ACHN (cell line): ENCODE measurements at places on chromosomes 4 and X.

DNA sequence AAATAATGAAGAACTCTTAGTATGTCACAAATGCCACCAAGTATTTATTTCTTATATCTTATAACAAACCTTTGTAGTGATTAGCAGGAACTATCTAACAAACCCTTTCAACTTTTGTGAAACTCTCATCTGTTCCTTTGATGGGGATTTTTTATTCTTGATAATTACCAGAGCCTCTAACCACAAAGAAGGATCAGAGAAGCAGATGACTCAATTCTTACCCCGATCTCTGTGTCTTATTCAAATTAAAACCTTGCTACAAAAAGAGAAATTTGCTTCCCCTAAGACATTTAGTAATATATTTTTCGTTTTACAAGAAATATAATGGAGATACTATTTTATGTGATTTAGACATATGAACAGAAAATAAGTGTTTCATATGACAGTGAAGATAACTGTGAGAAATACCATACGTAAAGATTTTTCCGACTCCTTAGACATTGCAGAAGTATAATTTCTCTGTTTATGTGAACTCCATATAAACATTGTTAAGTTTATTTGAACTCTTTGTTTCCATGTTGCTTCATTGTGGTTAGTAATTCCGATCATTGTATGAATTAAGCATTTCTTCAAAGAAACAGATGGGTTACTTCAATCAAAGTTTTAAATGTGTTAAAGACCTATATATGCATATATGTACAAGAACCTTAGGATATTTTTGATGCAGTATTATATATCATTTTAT is 205.4 kb downstream of the CFAP299 start:
- no peak for DNase-seq

DNA sequence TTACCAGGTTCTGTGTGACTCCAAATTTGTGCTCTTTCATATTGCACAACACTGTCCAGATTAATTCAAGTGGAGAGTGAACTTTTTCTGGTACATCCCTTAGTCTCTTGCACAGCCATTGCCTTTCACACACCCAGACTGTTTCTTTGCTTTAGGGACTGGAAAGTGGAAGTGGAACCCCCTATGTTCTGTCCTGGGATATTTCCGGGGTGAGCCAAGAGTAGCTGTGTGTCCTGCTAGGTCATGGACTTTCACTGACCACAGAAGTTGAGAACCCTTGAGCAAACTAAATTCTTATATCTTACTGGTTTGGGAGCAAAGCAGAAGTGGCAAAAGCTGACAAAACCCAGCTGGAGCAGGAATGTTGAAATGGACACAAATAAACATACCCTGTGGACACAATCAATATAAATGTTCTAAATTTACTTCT is 10.3 kb upstream of the VSIG4 start:
- DNase-seq, result no peak

GRCh38 chrX:30892591-30892990 is 3.5 kb upstream of the TAB3 start:
- no peak for DNase-seq

DNA sequence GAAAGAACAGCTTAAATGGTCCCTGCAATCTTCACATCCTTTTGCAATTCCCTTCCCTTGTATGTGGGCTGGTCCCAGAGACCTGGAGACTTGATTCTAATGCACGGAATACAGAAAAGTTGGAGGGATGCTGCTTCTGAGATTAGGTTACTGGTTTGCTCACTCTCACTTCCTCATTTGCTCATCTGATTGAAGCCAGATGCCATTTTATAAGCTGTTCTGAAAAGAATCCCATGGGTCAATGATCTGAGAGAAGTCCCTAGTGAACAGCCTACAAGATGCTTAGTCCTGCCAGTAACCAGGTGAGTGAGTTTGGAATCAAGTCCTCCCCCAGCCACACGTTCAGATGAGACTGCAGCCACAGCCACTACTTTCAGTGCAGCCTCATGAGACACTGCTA is 35.9 kb downstream of the MAGEA1 start:
- DNase-seq, result no peak

DNA sequence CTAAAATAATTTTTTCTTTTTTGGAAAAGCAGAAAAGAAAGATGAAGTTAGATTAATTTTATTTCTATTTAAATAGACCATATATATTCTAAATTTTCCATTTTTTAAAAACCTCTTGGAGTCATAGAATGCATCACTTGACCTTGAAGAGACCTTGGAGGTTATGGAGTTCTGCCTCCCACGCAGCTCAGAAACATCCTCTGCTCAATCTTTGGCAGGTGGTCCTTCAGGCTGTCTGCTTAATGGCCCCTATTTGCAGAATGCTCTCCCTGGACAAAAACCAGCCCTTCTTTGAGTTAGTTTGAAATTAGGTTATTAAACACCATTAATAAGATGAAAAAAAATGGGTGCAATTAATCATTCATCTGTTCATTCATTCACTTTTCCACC is 194.1 kb upstream of the TLL1 start:
- no peak for DNase-seq

- DNase-seq, result no peak
Observed at GRCh38 chr4:661231-661630, 12.8 kb downstream of the ATP5ME start.

DNA sequence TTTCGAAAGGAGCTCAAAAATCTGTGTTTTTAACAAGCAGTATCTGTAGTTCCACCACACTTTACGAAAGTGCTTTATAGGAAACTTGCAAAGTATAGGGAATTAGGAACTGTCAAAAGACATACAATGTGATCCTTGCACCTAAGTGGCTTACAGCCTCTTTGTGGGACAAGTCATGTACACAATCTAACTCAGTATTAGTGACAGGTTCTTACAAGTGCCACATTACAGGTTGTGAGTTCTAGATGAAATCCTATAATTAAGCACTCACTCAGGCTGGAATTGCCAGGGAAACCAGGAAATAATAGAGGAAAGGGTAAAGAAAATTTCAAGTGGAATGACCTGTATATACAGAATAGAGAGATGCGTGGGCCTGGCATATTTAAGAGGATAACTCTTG is 567.3 kb upstream of the ATOH1 start:
- DNase-seq, result no peak

- DNase-seq, result no peak
Observed at GRCh38 chr4:28918871-28919270, 1801.3 kb upstream of the PCDH7 start.

- DNase-seq, result no peak
Observed at GRCh38 chr4:123587983-123588494, 191.4 kb downstream of the SPRY1 start.

- no peak for DNase-seq
Observed at GRCh38 chr4:13641084-13641483, 13.6 kb upstream of the BOD1L1 start.

DNA sequence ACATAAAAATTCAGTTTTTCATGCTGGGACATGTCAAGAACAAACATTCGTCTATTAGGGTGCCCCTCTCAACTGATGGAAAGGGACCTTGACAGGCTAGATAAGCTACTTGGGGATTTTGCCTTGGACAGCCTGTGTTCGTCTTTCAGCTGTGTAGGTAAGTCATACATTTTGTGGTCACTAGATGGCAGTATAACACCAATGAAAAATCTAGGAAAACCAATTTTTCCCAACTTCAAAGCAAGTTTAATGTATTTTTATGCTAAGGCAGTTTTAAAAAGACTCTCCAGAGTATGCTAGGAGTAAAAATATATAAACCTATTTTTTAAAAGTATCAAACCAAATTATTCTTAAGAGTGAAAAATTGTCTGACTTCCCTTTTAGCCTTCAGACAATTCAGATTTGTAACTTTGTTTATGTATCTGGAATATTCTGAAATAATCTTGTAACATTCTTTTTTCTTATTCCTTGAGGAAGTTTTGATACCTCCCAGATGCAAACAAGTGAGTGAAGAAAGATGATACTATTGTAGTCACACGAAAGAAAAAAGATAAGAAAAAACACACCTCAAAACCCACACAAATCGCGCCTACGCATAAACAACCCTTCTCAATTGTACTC is 158.3 kb downstream of the CPE start:
- peak; percentile 40 for DNase-seq

- DNase-seq, result no peak
Observed at GRCh38 chr4:19786616-19787015, 465.1 kb upstream of the SLIT2 start.

DNA sequence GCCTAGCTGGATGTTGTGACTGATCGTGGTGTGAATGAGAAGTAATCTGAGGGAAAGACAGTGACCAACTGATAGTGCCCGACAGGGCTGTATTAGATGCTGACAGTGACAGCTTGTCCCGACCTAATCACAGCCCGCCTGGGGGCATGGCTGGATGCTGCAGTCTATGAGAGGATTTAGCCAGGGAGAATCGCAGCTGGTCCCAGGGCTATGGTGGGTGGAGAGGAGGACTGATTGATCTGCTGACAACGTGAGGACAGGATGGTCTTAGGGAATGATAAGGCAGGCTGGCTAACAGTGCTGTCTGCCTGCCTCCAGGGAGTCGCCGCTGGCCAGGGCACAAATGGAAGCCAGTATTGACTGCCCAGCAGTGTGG is 621 bp upstream of the SUV39H1 start:
- no peak for DNase-seq

DNA sequence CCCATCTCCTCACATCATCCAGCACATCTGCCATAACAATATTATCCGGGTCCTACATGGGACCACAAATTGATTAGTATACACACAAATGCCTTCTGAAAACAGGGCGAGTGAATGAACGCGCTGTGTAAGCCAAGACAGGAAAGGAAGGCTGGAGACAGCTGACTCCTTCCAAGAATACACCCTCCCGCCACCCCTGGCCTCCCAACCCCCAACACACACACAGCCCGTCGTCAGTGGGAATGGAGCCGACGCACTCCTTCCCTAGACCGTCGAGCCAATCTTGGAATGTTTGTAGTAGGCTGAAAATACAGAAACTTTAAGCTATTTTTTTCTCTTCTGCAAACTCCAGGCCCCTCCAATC is 319 bp upstream of the MAGEH1 start:
- no peak for DNase-seq

- peak; percentile 54 for DNase-seq
Observed at GRCh38 chr4:51831133-51831532, 11.8 kb upstream of the DCUN1D4 start.

- DNase-seq, result no peak
Observed at GRCh38 chrX:132393992-132394391, 94.8 kb downstream of the MBNL3 start.

- DNase-seq, result peak; percentile 8
Observed at GRCh38 chrX:127038065-127038464, 218.5 kb downstream of the PRR32 start.

GRCh38 chrX:118503260-118504041 is 7.8 kb downstream of the DOCK11 start:
- no peak for DNase-seq

DNA sequence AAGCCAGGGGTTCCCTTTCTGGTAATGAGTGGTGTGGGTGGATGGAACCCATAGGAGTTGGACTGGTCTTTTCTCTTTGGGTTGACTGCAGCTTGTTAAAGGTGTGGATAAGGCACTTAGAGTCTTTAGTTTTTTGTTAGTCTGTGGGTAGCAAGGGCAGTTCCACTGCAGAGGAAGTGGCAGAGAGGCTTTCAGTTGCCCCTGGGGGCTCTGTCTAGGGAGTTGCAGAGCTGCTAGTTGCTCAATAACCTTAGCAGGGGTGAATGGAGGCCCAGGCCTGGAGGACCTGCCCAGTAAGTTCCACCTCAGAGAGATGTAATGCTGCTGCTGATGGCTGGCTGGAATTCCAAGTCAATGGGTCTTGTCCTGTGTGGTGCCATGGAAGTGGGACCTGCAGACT is 282.6 kb upstream of the NDST4 start:
- no peak for DNase-seq

DNA sequence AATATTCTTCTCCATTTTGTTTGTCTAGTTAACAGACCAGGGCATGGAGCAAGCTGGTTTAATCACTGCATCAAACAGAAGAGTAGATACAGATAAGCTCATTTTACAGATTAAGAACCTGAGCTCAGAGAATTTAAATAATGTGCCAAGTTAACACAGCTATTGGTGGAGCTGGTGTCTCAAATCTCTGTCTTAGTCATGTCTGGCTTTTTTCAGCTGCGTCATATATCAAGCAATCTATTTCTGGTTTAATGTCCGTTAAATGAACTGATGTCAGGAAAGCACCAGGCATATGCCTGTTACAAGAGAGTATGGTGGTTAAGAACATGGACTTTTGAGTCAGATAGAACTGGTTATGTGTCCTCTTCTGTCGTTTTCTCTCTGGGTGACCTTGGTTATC is 79.8 kb upstream of the ADGRA3 start:
- DNase-seq, result no peak
